ENCODE measurements at places on chromosomes 7 and 10.

GRCh38 chr10:34918060-34918775 lies 103.1 kb upstream of the PARD3 start:
- no peak for DNase-seq

GRCh38 chr7:148661471-148661870 lies 37.2 kb upstream of the CUL1 start:
- DNase-seq, result no peak

GRCh38 chr10:17396004-17396403 lies 58.4 kb downstream of the ST8SIA6 start:
- no peak for DNase-seq

DNA sequence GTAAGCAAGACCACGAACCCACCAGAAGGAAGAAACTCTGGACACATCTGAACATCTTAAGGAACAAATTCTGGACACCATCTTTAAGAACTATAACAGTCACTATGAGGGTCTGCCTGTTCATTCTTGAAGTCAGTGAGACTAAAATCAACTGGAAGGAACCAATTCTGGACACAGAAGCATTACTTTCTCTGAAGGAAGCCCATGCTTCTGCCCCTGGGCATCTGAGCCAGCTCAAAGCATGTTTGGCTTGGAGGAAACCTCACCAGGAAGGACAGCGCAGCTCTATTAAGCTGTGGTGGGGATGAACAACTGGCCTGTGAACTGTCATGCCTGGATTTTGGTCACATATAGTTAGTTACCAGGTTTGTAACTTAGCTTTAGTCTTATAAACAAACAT lies 132.4 kb upstream of the GDF10 start:
- DNase-seq, result no peak

DNA sequence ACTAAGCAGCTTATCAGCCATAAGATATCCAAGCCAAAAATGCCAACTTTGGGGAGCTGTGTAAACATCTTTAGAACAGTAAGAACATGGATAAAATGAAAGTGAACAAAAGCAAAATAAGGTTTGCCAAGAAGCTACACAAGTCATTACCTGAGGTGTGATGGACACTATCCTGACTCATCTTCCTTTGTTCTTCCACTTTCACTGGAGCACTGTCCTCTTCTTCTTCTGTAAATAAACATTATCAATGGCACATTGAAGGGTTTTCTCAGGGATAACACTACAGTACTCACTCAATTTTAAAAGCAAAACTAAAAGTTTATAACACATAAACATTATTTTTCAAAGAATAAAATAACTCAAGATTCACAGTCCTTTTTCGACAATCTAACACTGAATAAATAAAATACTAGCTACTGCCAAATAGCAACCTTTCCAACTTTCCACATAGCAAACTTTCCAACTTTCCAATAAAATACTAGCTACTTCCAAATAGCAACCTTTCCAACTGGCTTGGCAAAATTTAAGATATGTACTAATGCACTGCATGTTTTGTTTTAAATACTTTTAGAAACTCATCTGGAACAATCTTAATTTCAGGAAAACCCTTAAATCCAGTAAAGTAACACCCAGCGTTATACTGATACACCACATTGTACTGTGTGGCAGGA lies 174.1 kb downstream of the SKAP2 start:
- peak; percentile 31 for DNase-seq

GRCh38 chr10:43265799-43266721 lies 805 bp downstream of the RASGEF1A start:
- peak; percentile 56 for DNase-seq

- no peak for DNase-seq
These were observed 65.6 kb downstream of the CDH23 start for GRCh38 chr10:71462062-71462935.

GRCh38 chr7:18202315-18203045 lies 174.8 kb upstream of the PRPS1L1 start:
- DNase-seq, result no peak

- DNase-seq, result peak; percentile 96
These were observed 21.6 kb upstream of the LIMK1 start for GRCh38 chr7:74061840-74062539.

GRCh38 chr7:68176974-68177373 lies 1180.3 kb downstream of the TYW1 start:
- peak; percentile 84 for DNase-seq

- DNase-seq, result no peak
These were observed 76.8 kb upstream of the MKI67 start for GRCh38 chr10:128203028-128203427.

- no peak for DNase-seq
These were observed 21.0 kb downstream of the AGK start for GRCh38 chr7:141572175-141572574.

- no peak for DNase-seq
These were observed 39.5 kb downstream of the EBF3 start for GRCh38 chr10:129924375-129925085.

DNA sequence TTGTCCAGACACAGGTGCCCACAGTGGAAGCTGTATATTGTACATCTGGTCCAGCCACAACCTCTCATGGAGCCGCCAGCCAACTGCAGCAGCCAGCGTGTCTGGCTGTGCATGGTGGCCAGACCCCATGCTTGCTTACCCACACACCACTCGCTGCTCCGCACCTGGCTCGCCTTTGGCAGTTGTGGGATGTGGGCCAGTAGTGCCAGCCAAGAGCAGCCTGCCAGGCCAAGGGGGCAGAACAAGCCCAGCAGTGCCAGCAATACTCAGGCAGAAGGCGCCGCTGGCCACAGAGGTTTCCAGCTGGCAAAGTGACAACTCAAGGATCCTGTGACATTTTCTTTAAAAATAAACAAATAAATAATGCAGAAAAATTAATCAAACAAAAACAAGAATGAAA lies 11.7 kb upstream of the TMEM243 start:
- DNase-seq, result no peak

DNA sequence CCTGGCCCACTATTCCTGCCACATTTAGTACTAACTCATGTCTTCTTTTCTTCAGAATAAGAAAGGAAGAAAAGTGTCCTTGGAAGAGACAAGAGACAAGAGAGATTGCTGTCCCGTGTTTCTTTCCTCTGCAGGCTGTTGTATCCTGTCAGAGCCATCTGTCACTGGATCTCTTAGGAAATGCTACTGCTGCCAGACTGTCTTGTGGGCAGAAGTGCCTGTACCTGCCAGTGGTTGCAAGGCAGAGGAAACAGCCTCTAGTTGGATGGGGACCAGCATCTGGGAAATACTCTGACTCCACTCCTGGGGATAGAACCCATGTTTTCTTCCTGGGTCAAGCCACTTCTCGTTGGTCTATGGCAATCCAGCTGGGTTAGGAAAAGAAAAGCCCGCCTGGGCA lies 16.7 kb upstream of the MAP3K8 start:
- no peak for DNase-seq

- no peak for DNase-seq
These were observed 23.5 kb downstream of the ADK start for GRCh38 chr10:74174521-74174920.

DNA sequence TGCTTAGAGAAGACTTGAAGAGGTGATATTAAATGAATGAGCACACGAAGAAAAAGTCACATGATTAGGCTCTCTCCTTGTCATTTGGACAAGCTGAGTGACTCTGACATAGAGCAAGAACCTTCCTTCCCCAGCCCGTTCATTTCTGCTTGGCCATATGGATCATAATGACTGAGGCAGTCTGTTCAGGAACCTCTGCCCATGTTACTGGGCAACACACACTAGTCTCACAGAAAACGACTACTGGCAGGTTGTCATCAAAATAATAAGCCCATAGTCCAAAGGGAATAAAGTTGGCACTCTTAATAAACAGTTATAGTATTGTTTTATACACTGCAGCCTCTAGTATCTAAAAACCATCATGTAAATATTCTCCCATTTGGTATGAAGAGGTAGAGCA lies 635.0 kb downstream of the REEP3 start:
- DNase-seq, result no peak

- DNase-seq, result peak; percentile 88
These were observed 37.1 kb downstream of the CCDC71L start for GRCh38 chr7:106623853-106624252.

- no peak for DNase-seq
These were observed 54.6 kb upstream of the OPN4 start for GRCh38 chr10:86599729-86600128.

- no peak for DNase-seq
These were observed 63.2 kb downstream of the CACNB2 start for GRCh38 chr10:18203471-18203870.

- DNase-seq, result no peak
These were observed 13.5 kb downstream of the PRF1 start for GRCh38 chr10:70588859-70589570.

DNA sequence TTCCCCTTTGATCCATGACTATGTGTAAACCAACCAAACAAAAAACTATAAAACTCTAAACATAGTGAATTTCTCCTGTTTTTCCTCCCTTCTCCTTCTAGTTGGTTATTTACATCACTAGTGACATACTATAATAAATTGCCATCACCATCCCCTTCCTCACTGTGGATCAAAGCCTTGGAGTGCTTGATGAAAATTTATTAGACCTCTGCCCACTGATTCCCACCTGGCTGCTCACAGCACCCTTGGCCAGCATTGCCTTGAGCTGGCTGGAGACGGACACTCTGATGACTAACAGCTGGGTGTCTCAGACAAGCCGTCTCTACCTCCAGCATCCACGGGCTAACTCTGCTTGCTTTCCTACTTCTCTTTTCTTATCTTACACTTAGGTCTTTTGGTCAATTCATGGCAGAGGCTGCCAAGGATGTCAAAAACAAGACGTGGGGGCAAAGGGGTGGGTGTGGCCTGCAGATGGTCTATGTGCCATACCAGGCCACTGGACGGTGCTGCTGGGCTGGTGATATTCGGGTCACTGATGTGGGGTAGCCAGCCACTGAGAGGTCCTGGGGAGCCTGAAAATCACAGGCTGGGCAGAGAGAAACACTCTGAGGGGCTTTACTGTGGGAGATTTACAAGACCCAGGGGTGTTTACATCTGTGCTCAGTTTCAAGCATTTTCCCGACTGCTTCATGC lies 207.8 kb downstream of the TAX1BP1 start:
- peak; percentile 30 for DNase-seq

DNA sequence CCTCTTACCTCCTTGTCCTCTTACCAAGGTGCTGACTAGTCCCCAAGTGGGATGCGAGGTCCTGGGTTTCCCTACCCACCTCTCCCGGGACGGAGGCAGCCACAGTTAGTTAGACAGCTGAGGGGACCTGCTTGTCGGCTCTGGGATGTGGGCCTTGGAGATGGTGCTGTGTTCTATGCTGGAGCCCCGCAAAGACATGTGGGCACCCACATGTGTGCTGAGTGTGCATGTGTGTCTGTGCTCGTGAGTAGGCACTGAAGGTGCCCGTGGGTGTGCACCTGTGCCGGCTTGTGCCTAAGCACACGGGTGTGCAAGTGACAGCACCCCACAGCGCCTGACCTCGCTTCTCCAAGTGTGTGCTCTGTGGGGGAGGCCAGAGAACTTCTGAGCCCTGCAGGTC lies 62.2 kb downstream of the NEURL1 start:
- no peak for DNase-seq

DNA sequence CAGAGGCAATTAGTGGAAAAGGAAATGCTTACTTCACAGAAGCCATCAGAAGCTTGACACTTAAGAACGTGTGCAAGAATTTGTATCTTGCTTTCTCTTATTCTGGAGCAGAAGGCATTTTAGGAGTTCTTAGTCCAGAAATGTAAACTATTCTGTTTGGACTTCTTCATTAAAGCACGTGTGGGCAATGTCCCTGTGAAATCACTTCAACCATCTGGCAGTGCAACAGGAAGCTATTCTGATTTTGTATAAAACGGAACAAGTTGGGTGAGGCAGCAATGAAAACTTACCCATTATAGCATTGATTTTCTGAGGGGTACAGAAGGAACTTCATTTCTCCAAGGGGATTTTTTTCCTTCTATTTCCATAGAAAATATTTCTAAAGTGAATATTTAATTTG lies 21.3 kb upstream of the ARHGAP21 start:
- no peak for DNase-seq

DNA sequence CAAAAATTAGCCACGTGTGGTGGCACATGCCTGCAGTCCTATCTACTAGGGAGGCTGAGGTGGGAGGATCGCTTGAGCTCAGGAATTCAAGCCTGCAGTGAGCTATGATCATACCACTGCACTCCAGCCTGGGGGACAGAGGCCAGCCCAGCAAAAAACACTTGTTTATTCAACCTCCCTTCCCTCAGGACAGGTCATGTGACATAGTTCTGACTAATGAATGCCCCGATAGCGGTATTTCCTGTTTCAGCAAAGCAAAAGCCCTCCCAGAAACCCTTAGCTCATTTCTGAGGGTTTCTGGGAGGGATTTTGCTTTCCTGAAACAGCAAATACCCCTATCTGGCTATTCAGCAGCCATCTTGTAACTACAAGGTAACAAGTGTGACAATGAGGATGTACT lies 157.1 kb downstream of the GATA3 start:
- DNase-seq, result peak; percentile 4

DNA sequence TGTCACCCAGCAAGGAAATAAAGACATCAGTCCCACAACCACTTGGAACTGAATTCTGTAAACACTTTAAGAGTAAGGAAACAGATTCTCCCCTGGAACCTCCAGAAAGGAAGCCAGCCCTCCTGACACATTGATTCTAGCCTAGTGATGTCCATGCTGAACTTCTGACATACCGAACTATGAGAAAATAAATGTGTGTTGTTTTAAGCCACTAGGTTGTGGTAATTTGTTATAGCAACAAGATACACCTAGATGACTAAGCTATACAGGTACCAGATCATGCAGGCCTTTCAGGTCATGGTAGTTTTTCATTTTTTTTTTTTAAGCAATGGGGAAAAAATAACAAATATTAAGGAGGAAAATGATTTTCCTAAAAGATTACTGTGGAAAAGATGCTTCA lies 37.6 kb upstream of the LRRTM3 start:
- DNase-seq, result peak; percentile 5

GRCh38 chr10:124636271-124636995 lies 107.7 kb downstream of the FAM53B start:
- no peak for DNase-seq
